ENCODE measurements at places on chromosomes 1 and 21.

- DNase-seq = no peak
Measured at GRCh38 chr1:25031601-25031965, 101.5 kb upstream of the RUNX3 start.

DNA sequence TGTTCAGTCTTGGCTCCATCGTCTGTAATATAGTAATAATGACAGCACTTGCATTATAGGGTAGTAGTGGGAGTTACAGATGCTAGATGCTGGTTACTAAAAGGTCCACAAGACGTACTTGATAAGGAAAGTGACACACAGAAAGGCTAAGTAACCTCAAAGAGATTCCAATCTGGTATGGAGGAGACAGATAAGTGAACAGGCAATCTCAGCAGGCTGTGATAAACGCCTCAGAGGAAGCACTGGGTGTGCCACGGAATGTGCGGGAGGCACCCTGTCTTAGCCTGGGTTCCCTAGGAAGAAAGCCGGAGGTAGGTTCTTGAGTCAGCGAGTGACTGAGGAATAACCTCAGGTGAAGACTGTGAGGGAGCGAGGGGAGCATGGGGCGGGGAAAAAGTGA, 4.6 kb upstream of the CTPS1 start:
- no peak for DNase-seq

GRCh38 chr1:160758521-160758920, 19.5 kb downstream of the SLAMF7 start:
- DNase-seq = no peak

- DNase-seq = no peak
Measured at GRCh38 chr21:44972821-44973220, 33.0 kb downstream of the SLX9 start.

- DNase-seq = no peak
Measured at GRCh38 chr1:36884801-36885200, 149.5 kb downstream of the GRIK3 start.

Data from esophagus squamous epithelium (tissue), 5 donors.